ENCODE measurements at places on chromosomes 16 and 17.

GRCh38 chr17:76565728-76566612, 19.7 kb downstream of the ST6GALNAC2 start:
- DNase-seq: no peak

DNA sequence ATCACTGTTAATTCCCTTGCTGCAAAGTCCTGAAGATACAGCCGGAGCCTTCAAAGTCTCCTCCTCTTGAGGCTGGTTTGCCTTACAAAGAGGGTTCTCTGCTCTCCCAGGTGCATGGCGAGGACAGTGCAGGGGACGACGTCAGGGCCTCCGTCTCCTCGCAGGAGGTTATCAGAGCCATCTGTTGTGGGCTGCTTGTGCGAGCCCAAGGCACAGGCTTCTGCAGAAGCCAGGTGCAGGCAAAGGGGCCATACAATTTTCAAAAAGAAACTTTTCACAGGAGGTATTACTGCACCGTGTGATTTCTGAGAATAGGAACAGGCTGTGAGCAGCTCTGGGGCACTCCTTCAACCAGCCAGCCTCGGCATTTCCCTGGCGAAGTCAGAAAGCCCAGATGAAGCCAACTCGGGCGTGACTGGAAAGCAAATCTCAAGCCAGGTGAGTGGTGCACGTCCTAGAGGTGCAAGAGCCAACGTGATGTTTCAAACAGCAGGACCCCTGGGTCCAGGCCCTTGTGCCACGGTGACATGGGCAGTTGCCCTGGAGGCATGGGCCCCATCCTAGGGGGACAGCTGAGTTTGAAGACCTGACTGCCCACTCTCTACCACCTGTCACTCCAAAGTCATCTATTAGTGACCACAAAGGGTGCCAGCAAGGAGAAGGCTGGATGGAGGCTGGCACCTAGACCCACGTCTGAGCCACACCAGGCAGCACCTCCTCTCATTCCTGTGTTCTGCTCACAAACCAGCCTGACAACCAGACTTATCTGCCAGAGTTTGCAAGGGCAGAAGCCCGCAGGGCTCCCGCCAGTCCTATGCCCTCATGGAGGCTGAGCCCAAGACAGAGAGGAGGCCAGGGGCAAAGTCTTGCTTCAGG, 68.6 kb downstream of the SMPD3 start:
- DNase-seq: no peak

- no peak for DNase-seq
These were observed 86.1 kb downstream of the RPA1 start for GRCh38 chr17:1915889-1916288.

DNA sequence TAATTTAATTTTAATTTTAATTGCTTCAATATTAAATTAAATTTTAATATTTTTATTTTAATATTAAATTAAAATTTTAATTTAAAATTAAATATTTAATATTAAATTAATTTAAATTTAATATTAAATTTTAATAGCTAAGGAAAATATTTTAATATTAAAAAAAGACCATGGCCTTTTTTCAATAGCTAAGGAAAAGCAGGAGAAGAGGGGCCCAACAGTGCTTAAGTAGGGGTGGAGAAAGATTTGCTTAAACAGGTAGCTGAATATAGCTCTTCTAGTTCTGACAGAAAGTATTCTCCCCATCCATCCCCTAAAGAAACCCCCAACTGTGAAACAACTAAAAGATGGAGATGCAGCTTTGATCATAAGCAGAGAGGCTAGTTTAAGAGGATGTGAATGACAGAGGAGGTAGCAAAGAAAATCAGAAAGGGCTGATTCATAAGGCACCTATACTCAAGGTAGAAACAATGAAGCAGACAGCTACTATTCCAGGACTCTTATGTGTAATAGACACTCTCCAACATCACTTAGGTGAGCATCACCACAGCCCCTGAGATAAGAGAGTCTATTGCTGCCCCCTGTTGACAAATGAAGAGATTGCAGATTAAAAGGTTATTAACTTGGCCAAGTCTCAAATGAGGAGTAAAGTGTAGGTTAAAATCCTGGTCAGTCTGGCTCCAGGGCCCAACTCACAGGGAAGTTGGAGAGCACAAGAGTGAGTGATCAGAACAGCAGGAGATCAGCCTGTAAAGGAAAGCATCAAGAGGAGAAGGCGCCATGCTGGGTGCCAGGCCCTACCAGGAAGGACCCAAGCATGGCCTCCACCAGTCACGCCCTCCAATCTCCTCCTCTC, 7.8 kb upstream of the RNASEK start:
- DNase-seq: no peak

DNA sequence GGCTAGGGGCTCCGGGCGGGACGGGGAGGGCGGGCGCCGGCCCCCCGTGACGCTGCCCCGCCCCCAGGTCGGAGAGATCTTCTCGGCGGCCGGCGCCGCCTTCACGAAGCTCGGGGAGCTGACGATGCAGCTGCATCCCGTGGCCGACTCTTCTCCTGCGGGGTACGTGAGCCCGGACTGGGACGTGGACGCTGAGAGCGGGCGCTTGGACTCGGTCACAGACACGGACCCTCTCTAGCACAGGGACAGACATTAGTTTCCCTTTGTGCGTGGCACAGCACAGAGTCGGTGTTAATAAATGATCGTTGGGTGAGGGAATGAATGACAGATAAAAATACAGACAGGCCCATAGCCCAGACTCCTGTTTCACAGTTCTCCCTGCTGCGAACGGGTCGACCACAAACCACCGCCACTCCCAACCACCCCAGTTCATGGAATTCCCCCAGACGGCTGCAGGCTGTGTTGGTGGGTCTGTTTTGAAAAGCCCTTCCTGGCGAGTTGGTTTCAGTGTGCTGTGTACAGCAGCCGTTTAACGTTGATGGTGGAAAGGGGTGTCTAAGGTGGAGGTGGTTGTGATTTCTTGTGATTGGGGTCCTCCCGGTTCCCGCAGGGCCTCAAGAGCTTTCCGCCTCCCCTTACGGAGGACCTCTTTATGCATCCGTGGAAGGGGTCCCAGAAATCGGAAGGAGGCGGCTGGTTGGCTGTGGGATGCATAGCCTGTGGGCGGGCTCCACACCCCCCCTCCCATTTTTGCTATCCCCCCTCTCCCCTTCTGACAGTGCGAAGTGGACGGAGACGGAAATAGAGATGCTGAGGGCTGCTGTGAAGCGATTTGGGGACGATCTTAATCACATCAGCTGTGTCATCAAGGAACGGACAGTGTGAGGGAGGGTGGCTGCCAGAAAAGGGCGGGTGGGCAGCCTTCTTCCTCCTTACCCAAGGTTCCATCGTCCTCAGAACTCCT, 2.9 kb downstream of the RNASEK start:
- peak; percentile 67 for DNase-seq

GRCh38 chr16:29898135-29898803, 1.1 kb downstream of the SEZ6L2 start:
- no peak for DNase-seq

DNA sequence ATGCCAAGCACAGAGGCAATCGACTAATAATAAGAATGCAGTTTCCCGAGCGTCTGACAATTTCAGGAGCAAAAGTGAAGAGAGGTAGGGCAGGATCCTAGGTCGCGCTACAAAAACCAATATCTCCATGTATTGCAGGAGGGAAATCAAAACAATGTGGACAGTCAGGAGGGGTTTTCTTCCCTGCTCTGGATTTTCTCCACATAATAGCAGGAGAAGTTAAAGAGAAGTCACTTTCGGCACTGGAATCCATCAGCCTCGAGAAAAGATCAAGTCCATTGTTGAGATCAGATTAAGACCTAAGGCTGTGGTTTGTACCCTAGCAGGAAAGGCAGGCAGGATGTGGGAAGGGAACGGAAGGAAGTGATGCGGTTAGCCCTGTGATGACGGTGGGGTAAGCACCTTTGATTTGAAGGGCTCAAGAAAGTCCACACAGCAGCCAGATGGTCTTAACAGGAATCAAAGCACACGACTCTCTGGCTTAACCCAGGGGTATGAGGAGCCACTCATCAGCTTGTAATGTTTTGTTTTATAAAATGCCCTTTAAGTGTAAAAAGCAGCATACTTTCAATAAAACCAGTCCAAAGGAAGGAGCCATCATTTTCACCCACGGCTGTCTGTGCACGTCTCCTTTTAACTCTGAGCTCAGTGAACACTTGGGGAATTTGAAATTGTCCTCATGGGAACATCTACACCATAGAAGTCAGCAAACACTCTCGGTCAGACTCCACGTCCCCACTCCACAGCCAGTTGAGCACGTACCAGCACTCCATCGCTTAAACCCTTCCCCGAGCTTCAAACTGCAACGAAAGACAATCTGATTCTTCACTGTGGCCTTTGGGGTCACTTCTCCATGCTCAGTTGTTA, 15.8 kb upstream of the AKTIP start:
- no peak for DNase-seq

DNA sequence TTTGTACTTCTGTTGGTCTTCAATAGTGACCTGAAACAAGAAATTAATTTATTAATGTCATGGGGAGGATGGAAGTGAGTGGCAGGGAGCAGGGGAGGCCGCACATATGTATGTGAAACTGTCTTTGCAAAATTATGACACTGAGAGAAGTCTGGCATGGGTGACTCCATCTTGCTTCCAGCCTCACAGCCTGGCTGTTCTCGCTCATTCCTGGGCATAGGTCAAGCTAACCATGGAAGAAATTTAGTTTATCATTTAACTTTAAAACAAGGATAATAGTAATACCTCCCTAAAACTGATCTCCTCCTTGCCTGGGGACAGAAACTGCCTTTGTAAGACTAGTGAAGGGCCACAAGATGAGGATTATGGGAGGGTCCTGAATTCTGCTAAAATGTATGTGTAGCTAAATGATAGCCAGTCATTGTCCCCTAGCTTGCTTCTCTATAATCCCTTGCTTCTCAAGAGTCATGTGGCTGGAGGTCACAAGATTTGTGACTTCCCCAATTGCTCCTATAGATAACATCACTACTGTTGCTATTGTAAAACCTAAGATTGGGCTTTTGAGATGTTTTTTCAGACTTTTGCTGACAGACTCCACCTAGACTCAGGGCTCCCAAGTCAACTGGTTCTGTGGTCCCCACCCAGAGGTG, 126.0 kb downstream of the HS3ST3A1 start:
- DNase-seq: no peak

GRCh38 chr17:2392252-2393173, 8.3 kb downstream of the MNT start:
- DNase-seq: peak; percentile 99

DNA sequence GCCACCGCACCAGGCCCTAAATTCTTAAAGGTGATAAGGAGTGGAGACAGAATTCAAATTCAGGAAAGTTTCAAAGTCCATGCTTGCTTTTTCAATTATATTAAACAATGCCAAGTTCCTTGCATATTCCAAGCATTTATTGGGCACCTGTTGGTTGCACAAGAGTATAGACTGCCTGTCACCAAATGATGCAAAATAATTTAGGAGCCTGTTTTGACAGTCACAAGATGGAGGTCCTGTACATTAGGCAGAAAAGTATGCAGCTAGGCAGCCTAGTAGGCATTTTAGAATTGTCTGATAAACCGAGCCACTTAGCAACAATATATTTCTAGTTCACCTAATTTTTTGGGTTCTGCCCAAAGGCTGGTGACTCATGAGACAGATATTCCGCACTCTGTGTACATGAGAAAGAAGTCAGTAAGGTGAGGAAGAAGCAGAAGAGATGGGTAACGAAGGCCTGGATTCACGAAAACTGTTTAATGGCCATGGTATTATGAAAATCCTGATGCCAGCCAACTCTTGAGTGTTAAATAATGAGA, 7.3 kb downstream of the ACACA start:
- DNase-seq: no peak

- DNase-seq: no peak
These were observed 69.8 kb downstream of the MRTFB start for GRCh38 chr16:14140923-14141322.

GRCh38 chr17:31266042-31266441, 31.0 kb downstream of the OMG start:
- DNase-seq: no peak

DNA sequence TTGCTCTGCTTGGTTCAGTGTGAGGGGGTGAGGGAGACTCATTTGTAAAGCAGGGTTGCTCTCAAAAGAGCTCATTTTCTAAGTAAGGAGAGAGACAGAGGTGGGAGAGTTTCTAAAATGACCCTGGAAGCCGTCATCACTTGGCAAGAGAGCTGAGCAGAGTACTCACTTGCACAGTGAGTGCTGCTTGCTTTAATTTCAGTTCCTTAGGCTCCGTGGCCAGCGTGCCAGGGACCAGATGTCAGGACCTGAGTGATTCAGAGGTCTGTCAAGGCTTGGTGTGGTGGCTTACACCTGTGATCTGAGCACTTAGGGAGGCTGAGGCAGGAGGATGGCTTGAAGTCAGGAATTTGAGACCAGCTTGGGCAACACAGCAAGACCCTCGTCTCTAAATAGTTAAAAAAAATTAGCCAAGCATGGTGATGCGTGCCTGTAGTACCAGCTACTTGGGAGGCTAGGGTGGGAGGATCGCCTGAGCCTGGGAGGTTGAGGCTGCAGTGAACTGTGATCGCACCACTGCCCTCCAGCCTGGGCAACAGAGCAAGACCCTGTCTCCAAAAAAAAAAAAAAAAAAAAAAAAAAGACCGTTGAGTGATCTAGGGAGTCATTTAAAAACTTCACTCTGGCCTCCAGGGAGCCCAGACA, 10.7 kb downstream of the ZNF205 start:
- no peak for DNase-seq
